Activated T-helper 1 cell treated with anti-CD3 and anti-CD28 coated beads, Interleukin-2, amount 50 U/mL, for 16 hours (primary cell): ENCODE measurements at places on chromosomes 3 and 15.
A peak's percentile ranks its signal among the peaks of the same experiment; 100 is the strongest.

DNA sequence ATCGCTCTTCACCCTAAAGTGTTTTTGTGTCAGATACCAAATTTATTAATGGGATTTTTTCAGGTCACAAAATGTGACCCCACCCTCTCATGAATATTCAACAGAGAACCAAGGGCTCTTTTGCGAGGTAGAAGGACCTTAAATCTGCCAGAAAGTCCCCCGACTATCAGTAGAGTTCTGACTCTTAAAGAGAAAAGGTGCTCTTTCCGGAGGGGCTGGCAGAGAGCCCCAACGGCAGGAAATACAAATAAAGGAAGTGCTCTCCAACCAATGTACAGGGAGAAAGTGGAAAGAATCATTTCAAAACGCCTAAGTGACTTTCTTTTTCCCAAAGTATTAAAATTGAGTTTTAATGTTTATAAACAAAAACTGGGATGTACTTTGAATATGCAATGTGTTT lies 517.2 kb downstream of the FOXP1 start:
- DNase-seq = no peak

DNA sequence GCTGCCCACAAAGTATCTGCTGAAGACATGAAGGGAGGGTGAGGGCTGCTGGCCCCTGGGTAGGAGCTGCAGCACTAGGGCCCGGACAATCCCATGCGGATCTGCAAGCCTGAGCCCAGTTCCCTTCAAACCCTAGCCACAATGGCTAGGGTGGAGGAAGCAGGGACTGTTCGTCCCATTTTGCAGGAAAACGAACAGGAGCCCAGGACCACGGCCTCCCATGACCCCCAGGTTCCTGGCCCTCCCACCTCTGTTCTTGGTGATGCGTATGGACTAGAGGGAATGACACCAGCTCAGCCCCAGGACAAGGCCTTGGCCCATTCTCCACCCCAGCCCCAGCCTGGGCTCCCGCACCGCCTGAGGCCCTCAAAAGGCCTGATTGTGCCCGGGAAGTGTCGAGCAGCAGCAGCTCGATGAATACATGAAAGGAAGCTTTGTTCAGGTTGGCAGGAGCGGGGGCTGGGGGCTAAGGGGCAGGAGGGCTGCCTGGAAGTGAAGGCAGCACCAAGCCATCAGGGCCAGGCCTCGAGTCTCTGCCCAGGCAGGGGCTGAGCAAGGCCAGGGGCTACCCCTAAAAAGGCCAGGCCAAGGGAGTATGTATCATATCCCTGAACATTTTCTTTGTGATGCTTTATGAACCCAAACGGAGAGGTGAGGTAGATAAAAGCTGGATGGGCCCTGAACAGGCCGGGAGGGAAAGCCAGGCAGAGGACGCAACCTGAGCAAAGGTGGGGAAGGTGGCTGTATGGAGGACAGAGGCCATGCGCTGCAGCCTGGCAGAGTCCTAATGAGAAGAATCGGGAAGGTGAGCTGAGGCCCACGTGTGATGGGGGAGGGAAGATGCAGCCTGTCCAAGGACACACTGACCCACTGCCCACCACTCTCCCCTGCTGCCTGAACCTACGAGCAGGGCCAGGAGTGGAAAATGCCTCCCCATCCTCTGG lies 12.2 kb downstream of the SEMA7A start:
- no peak for DNase-seq

DNA sequence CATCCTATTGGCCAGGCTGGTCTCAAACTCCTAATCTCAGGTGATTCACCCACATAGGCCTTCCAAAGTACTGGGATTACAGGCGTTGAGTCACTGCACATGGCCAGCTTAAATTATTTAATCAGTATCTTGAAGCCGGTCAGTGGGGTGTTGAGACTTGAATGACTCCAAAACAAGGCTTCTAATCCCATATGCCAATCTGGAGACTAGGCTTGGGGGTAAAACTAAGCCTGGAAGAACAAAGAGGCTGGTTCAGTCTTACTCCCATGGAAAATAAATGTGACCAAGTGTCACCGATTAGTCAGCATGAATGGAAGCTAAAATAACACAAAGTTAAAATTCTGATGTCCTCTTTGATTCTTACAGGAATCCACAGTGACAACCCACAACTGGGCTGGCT lies 509.1 kb downstream of the FOXP1 start:
- no peak for DNase-seq

DNA sequence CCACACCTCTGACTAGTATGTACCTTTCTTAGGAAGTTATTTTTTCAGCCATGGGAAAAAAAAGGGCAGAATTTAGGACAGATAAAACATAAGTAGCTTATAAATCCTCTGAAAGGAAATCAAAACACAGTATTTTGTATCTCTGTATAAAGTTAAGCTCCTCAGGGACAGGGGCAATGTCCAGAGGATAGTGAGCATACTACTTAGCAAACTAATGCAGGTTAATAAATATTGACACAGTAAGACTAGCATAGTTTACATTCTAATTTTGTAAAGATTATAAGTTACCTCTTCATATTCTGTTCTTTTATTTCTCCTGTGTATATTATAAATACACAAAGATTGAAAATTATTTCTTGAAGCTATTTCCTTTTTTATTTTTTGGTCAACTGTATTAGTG lies 2.1 kb downstream of the UBE3A start:
- no peak for DNase-seq

DNA sequence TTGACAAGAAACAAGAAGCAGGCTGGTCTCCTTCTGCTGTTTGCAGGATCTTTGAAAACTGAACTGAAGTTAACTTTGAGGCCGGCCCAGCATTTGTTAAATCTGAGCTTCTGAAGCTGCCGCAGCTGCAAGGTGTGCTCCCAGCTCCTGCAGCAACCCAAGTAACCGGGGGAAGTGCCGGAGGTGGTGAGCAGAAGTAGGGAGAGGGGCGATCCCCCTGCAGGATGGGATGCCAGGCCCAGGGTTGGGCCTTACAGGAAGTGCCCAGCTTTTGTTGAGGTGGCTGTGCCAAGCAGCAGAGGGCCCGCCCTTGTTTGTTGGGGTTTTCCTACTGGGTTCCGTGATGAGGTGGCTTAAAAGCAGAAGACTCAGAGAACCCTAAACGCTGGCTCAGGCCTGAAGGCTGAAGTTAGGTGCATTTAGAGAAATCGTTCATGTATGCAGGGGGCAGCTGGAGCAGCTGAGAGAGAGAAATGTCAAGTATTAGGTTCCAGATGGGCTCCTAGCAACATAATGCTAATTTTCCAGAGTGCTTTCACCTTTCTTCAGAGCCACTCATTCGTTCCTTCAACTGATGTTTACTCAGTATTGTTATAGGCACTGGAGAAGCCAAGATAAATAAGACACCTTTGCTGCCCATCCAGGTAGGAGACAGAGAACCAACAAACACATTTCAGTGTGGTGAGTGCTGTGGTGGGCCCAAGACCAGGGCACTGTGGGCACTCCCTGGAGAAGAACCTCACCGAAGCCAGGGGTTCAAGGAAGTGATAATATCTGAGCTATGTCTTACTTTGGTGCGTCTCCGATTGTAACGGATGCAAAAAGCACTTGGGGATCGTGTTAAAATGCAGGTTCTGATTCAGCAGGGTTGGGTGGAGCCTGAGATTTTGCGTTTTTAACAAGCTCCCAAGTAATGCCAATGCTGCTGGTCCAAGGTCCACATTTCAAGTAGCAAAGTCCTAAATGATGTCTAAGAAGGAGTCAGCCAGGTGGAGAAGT lies 42.2 kb upstream of the PLCL2 start:
- peak; percentile 46 for DNase-seq

DNA sequence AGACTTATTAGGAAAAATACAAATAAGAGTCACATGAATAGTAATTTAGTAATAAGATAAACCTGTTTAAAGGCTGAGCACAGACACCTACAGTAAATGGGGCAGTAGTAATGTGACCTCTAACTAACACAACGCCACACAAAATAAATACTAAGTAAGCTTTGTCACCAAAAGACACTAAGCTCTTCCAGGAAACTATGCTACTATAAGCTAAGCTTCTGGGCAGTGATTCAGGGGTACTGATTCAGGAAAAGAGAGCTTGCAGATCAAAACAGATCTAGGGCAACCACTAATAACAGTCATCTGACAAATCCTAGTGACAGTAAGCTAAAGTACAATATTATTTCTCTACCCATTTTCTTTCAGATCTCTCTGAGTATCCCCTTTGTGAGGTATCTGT lies 68.8 kb downstream of the PLOD2 start:
- DNase-seq = no peak

GRCh38 chr15:76512971-76513370 lies 176.4 kb downstream of the ISL2 start:
- DNase-seq = no peak
